ENCODE measurements at places on chromosomes 7 and 10.

GRCh38 chr10:110530131-110530831 lies 32.6 kb downstream of the DUSP5 start:
- peak; percentile 74 for DNase-seq

GRCh38 chr7:98399890-98400541 lies 874 bp downstream of the BAIAP2L1 start:
- peak; percentile 50 for DNase-seq

DNA sequence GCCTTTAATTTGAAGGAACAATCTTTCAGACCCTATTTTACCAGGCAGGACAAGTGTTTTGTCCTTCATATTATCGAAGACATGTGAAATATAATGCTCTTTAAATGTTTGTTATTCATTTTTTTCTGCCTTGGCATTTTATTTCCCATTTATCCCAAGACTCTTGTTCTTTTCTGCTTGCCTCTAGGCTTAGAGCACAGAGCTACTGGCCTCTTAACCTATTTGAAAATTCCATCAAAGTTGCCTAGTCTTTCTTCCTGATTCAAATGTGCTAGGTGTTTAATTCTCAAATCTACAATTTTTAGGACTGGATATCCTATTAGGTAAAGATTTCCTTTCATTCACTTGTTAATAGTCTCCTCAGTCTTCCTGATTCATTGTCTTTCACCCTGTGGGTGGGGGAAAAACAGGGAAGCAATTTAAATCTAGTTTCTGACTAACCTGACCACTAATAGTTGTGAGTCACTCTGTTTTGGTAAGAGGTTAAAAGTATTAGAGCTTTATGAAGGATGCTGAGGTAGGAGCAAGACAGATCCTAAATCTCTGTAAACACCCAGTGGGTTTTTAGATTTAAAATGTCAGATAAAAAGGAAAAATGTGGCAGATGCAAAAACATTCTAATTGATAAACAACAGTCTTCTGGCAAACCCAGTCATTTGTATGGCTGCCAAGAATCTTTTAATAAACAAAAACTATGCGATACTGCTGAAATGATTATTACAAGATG lies 1.5 kb downstream of the LIPK start:
- DNase-seq: no peak

GRCh38 chr10:103474077-103474476 lies 5.0 kb downstream of the CALHM3 start:
- DNase-seq: no peak

DNA sequence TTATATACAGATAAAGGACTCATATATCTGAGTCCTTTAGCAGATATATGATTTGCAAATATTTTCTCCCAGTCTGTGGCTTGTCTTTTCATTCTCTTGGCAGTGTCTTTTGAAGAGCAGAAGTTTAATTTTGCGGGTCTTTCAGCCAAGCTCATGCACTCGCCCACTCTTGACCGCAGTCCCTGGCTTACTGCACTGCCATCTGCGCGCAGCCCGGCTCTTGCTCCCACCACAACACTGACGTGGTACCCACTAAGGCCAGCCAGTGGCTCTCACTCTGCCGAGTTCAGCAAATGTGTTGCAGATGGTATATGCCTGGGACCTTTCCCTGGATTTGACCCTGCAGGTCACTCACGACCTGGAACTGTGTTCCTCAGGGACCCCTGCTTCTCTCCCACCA lies 74.3 kb downstream of the CDH23 start:
- DNase-seq: no peak

GRCh38 chr10:49375611-49376010 lies 20.3 kb downstream of the DRGX start:
- no peak for DNase-seq

DNA sequence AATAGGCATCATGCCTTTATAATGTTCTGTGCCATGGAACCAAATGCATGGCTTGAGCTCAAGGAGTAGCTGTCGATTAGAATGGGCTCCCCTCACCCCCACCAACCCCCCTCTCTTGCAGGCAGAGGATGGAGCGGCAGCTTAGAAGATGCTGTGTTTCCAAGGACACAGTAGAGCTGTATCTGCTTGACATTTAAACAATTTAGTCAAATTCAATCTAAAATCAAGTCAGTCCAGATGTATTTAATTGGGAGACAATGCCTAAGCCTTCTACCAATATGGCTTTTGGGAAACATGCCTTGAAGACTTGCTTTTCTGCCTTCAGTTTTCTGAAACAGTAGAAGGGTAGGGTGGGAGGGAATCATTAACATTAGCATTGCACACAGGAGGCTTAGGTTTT lies 497.1 kb upstream of the NRP1 start:
- no peak for DNase-seq

- no peak for DNase-seq
These were observed 2.3 kb upstream of the ADCK2 start for GRCh38 chr7:140670343-140670935.
